ENCODE measurements at places on chromosomes 16 and 17.

DNA sequence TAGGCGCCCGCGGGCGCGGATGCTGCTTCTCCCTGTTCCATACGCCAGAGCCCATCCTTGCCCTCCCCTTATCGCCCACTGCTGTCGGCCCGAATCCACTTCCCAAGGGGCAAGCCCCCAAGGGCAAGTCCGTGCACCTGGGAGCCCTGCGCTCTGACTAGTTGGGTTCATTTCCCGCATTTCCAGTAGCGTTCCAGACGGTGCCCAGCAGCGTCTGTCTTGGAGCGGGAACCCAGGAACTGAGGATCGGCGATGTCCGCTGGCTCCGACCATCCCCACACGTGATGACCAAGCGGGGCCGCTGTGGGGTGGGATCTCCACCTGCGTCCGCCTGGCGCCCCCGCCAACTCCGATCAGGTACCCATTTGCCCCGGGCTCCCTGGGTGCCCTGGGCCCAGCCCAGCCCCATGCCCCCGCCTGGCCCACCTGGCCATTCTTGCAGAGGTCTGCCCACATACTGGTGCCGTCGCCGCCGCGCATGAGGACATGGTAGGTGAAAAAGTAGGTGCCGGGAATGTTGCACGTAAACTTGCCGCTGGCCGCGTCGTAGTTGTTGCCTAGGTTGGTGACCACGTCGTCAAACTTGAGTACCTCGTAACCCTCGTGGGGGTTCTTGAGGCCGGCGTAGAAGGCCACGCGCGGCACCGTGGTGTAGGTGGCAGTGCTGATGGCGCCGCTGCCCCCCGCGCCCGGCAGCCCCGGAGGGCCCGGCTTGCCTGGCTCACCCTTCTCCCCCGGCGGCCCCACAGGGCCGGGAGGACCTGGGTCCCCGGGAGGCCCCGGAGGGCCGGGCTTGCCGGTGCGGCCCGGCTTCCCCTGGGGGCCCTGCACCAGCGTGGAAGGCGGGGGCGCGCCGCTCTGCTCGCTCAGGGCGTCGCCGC lies 837 bp downstream of the C1QL1 start:
- no peak for DNase-seq

DNA sequence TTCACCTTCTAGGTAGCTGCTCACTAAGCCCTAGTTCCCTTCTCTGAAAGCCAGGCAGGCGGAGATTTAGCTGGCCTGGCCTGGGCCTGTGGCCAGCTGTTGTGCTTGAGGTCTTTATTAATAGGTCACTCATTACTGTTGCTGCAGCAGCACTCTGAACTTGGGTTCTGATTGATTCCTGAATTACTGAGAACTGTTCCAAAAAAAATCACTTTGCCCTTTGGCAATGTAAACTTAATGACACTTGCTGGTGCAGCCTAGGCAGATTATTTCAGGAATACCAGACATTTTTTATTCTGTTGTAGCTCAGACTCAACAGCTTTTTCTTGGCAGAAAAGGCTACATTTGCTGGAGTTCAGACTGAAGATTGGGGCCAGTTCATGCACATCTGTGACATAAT lies 2.7 kb downstream of the TOM1L1 start:
- no peak for DNase-seq

DNA sequence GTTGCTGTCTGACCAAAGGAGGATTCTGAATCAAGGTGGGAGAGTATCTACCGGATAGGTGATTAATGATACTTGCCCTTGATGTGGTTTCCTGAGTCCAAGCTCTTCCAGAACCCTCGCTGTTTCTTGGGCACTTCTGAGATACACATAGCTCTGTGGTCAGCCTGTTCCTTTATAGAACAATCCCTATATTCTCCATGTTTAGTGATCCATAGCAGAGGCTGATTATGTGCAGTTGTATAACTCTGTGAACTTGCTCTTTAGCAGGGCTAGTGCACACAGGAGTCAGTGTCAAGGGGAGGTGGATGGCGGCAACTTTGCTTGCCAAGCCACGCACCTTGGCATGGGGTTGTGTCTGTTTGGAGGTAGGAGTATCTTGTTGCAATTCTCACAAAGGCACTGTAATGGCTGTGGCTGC lies 36.1 kb downstream of the ARL4D start:
- no peak for DNase-seq

- no peak for DNase-seq
Measured at GRCh38 chr17:58267347-58268324, 13.1 kb downstream of the MPO start.

- DNase-seq: peak; percentile 72
Measured at GRCh38 chr17:49567871-49568694, 7.6 kb upstream of the NXPH3 start.

GRCh38 chr16:19913340-19913645 lies 28.6 kb upstream of the GPRC5B start:
- no peak for DNase-seq

- no peak for DNase-seq
Measured at GRCh38 chr17:30112794-30113193, 3.8 kb upstream of the NSRP1 start.

- DNase-seq: no peak
Measured at GRCh38 chr17:16820979-16821543, 131.0 kb downstream of the CCDC144A start.

Measured in stimulated activated CD4-positive, alpha-beta T cell treated with anti-CD3 and anti-CD28 coated beads, TNF-alpha, amount 100 ng/mL, for 48 hours (primary cell).